ENCODE measurements at places on chromosomes 5 and 9.

DNA sequence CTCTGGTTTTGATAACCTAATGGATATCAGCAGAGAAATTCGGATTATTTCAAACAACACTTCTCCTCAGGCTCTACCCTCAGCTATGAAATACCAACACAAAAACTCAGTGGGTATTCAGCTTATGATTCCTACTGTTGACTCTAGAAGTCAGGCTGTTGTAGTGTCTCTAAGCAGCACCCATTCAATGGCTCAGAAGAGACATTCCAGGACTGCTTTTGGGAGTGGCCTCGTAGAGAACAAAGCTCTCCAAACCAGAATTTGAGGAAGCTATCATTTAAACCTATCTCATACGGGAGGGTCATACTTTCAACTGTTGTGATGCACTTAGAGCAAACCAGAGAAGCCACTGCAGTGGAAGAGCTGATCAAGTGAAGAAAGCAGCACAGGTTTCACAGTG, 34.1 kb downstream of the ETF1 start:
- DNase-seq: no peak

- DNase-seq: no peak
Measured at GRCh38 chr9:36913393-36914211, 120.5 kb downstream of the PAX5 start.

DNA sequence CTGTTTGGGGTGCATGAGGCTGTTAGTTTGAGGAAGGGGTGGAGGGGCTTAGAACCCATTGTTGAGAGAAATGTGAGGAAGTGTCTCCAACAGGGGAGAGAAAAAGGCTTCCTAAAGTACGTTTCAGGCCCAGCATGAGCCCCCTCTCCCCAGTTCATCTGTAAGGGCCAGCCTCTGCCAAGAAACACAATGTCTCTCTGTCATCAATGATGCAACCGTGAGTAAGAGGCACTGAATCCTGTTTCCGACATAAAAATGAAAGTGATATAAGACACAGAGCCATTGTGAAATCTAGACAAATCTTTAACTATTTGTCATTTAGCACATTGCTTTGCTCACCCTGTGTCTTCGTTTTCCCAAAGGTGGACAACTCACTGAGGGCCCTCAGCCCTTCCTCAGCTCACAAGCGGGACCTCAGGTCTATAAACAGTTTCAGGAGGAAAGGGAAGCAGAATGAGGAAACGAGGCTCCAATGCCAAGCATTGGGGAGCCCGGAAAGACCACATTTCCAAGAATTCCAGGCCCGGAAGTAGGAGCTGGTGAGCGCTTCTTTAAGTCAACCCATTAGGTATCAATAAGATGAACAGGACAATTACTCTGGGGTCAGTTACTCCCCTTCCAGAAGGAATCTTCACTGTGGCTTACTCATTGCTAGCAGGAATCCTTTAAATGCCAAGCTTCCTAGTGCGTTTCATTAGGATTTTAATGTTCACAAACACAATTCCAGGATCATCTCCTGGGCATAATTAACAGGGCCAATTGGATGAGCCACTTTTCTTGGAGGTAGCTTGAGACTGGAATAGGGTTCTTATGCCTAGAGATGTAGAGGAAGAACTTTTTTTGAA, 59.0 kb upstream of the KLF4 start:
- no peak for DNase-seq

DNA sequence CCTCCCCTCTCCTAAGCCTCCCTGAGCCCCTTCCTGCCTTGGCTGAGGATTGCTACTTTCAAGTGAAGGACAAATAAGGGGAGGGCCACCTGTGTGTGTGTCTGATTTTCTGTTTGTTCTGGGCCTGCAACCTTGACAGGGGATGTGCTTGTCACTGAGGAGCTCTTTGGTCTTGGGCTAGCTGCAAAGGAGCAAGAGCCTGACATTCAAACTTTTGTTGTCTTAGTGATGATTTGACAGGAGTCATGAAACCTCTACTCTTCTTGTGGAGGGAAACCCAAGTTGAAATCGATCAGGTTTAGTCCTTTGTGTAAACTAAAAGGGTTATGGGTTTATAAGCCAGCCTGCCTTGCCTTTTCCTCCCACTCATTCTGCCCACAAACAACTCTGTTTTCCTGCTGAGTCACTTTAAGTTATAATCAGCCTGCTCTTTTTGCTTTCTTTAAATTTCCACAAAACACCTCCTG, 16.9 kb downstream of the CLTA start:
- DNase-seq: no peak

DNA sequence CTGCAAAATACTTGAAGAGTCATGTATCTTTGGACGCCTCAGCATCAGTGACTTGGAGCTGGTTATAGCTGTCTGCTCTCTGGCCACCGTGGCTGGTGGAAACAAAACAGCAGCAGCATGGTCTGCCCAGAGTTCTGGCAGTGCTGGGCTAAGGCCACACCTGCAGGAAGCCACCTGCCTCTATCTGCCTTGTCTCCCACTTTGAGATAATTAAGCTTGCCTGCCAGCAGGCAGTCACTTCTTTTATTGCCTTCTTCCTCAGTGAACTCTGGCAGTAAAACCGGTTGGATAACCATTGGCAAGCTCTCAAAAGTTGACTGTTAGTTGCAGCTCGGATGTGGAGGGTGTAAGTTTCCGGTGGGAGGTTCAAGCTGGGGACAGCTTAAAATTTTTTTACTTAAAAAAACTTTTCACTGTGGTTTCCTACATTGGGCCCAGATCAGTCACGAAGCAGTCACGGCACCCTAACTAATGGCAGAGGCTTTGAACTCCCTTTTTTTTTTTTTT, 4.9 kb downstream of the SMIM3 start:
- DNase-seq: no peak

DNA sequence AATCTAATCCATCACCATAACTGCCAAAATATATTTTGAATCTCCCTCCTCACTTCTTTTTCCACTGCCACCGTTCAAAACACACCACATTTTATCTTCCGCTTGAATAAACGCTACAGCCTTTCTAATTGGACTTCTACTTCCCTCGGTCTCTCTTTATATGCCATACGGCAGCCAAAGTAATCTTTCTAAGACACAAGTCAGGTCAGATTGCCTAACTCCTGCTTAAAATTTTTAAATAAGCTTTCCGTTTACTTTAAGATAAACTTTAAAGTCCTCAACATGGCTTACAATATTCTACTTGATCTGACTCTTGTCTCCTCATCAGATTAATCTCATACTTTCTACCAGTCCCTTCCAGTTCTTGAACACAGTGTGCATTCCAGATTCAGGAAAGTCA, 9.7 kb downstream of the AFF4 start:
- no peak for DNase-seq

- DNase-seq: no peak
Measured at GRCh38 chr5:111069839-111070238, 1.7 kb upstream of the TSLP start.

GRCh38 chr9:129394061-129394885, 216.2 kb upstream of the IER5L start:
- no peak for DNase-seq

GRCh38 chr5:168449166-168449565, 37.1 kb upstream of the RARS1 start:
- no peak for DNase-seq

- no peak for DNase-seq
Measured at GRCh38 chr5:107011605-107012004, 659.1 kb downstream of the EFNA5 start.

DNA sequence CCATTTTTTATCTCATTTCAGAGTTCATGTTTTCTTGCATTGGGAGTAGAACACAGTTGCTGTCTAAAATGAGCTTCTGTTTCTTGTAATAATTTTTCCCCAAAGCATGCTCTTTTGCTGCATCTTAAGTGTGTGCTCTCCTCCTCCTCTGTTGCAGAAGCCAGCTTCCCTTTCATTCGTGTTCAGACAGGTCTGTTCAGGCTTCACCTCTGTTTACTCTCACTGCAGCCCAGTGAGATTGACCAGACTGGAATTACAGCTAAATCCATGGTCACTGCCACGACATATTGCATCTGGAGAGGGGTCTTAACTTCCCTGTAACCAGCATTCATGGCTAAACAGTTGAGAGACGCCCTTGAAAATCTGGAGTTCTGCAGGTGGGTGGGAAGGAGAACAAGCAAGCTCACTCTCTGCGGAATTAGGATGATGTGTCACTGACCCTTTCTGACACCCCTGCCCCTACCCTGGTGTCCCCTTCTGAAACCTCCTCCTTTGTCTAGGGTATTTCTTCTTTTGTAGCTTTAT, 223.2 kb downstream of the FSTL4 start:
- no peak for DNase-seq

- DNase-seq: peak; percentile 48
Measured at GRCh38 chr9:134669399-134669955, 27.9 kb downstream of the COL5A1 start.

DNA sequence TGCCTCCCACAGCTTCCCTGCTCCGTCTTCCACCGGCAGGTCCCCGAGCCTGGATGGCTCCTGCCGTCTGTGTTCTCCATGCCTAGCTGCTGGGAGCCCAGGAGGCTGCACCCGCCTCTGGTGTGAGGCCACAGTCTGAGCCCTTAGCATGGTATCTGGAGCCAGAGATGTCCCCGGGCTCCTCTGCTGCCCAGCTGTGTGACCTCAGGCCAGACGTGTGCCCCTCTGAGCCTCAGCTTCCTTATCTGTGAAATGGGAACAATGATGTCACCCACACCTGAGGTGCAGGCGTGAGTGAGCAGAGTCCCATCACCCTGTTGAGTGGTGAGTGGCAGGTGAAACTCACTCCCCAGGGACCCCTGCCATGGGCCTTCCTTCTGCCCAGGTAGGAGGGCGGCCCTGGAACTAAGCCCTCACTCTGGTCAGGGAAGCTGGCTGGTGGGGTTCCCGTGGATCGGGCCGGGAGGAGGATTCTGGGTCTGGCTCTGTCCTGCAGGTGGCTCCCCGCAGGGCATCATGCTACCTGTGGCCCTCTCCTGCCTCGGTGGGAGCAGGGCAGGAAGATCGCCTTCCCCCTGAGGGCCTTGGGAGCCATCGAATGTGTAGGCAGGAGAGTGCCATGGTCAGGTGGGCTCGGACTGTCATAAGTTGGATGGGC, 239.0 kb downstream of the PBX3 start:
- peak; percentile 34 for DNase-seq

- peak; percentile 80 for DNase-seq
Measured at GRCh38 chr9:33852216-33852826, 35.4 kb downstream of the UBE2R2 start.

DNA sequence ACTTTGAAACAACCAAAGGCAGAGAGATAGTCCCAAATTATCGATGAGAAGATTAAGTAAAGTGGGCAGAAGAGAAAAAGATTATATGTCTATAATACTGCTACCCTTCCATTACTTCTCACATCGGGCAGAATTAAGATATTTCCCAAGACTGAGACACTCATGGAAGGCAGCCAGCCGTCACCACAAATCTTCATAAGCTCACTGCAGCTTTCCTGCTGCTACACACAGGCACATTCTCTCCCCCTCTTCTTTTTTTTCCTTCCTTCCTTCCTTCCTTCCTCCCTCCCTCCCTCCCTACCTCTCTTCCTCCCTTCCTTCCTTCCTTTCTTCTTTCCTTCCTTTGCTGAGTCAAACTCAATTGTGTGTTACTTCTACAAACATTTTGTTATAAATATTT, 58.7 kb upstream of the SPATA31C2 start:
- no peak for DNase-seq

GRCh38 chr5:166486348-166486747, 1805.1 kb upstream of the WWC1 start:
- no peak for DNase-seq

DNA sequence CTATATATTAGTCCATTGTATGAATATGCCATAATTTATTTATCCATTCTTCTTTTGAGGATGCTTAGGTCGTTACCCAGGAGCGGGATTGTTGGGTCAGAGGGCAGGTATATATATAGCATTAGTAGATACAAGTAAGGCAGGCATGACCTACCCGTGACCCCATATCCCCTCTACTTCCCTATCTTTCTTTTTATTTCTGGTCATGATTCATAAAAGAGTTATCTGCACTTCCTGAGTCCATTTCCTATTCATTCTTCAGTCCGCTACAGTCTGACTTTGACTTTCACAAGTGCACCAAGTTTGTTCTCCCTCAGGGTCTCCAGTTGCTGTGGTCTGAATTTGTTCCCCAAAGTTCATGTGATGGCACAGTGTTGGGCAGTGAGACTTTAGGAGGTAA, 6.9 kb downstream of the RHOBTB3 start:
- no peak for DNase-seq

GRCh38 chr9:126788634-126789349, 16.0 kb upstream of the ZBTB43 start:
- no peak for DNase-seq

DNA sequence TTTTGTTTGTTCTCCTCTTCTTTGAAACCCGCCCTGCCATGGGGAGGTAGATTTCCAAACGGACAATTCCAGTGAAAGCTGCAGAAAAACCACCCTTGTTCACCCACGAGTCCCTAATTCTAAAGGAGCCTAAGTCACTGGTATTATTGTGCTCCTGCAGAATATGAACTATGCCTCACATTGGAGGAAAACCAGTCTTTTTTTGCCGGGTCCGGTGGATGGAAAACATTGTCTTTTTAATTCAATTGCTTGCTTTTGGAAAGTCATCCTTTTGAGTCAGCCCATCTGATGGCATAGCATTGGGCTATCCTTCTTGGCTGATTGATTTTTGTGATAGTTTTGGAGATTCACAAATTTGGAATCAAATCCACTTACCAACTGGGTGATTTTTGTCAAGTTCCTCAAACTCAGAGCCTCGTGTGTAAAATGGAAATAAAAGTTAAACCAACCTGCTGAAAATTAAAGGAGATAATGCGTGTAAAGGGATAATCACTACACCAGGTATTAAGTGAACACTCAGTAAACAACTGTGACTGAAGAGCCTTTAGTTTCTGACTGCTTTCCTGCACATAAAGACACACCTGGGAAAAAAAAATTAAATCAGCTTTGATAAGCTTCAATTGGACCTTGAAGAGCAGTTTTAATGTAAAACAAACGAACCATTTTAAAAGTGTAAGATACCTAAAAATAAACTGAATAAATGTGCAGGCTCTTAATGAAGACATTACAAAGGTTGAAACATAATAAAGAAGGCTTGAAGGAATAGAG, 780 bp upstream of the CCNJL start:
- no peak for DNase-seq

GRCh38 chr5:149667084-149667828, 62.9 kb upstream of the PPARGC1B start:
- no peak for DNase-seq

All from sciatic nerve (tissue), 2 donors.